ENCODE measurements at places on chromosomes 5 and 9. TPM values are rescaled to one million over a fixed set of nuclear protein-coding genes. Genes with fewer than 3 reads are reported as not detected.

Gene C9orf153
- 3.0 TPM for total RNA-seq

Gene SPATA31D4
- total RNA-seq: not detected

Gene BTNL8
- not detected for total RNA-seq

Gene UNC13B
- 11.3 TPM for total RNA-seq

Gene ENHO
- 0.26 TPM for total RNA-seq

Gene PTPDC1
- total RNA-seq: 25.1 TPM

Gene GARIN3
- not detected for total RNA-seq

Gene CAVIN4
- 12.8 TPM for total RNA-seq

Gene SPRY4
- 8.6 TPM for total RNA-seq

Gene CDC14B
- total RNA-seq: 27.8 TPM

Gene POLR3G
- total RNA-seq: 4.0 TPM

Gene OLFML2A
- 40.2 TPM for total RNA-seq

Gene SUSD3
- total RNA-seq: 1.5 TPM

Gene ZNF367
- 22.0 TPM for total RNA-seq

Gene HTR4
- total RNA-seq: 0.26 TPM

Gene ADAMTS2
- 80.9 TPM for total RNA-seq

Gene SELENOP
- 433 TPM for total RNA-seq

Gene RALGDS
- 32.0 TPM for total RNA-seq

Gene MARVELD2
- 5.9 TPM for total RNA-seq

Gene RFK
- total RNA-seq: 25.0 TPM

Gene C9orf50
- total RNA-seq: not detected

Gene OCLN
- total RNA-seq: 18.2 TPM

Gene SLC24A2
- 0.42 TPM for total RNA-seq

Gene MEIKIN
- total RNA-seq: not detected

Gene BAAT
- not detected for total RNA-seq

Gene TSSK1B
- total RNA-seq: 1.2 TPM

Gene DNAI1
- total RNA-seq: not detected

Gene POU4F3
- total RNA-seq: 0.11 TPM

Gene HAPLN1
- 24.4 TPM for total RNA-seq

Gene GPR151
- not detected for total RNA-seq

Gene LAMC3
- 12.2 TPM for total RNA-seq

Gene ACTBL2
- not detected for total RNA-seq

Gene PTPRD
- total RNA-seq: 210 TPM

Gene CCDC180
- 10.0 TPM for total RNA-seq

Gene HSPB3
- 12.4 TPM for total RNA-seq

Gene OTULINL
- 13.0 TPM for total RNA-seq

Gene RNF20
- 33.2 TPM for total RNA-seq

Gene STC2
- total RNA-seq: 3.4 TPM

Gene PCDHB10
- total RNA-seq: 5.0 TPM

Gene SCGB3A2
- total RNA-seq: not detected

Gene SPOUT1
- 10.6 TPM for total RNA-seq

Gene ANKRD18A
- total RNA-seq: 0.95 TPM

Gene PHF24
- 0.69 TPM for total RNA-seq

Gene ELOVL7
- total RNA-seq: 2.6 TPM

Gene C9
- total RNA-seq: not detected

Gene LARP1
- 30.8 TPM for total RNA-seq

Gene FPGS
- 18.6 TPM for total RNA-seq

Gene PCDHGA9
- 12.5 TPM for total RNA-seq

Gene CDH9
- 0.53 TPM for total RNA-seq

Gene LRRC70
- total RNA-seq: 18.1 TPM

Gene ZMYND19
- 7.9 TPM for total RNA-seq

Gene DBH
- 0.79 TPM for total RNA-seq

Gene NIM1K
- 0.53 TPM for total RNA-seq

Gene NR2F1
- total RNA-seq: 64.8 TPM

Gene INSL6
- not detected for total RNA-seq

Gene SV2C
- 2.1 TPM for total RNA-seq

Gene ARSI
- total RNA-seq: 16.8 TPM

Gene PPIC
- 94.0 TPM for total RNA-seq

Gene SNCB
- total RNA-seq: not detected

Gene WDR38
- total RNA-seq: not detected
